Skeletal muscle cell (primary cell): ENCODE measurements at places on chromosomes 2 and 18.

GRCh38 chr2:53933329-53933728 lies 37.5 kb downstream of the PSME4 start:
- DNase-seq: no peak

GRCh38 chr2:59176737-59177136 lies 935.6 kb upstream of the FANCL start:
- DNase-seq: no peak

DNA sequence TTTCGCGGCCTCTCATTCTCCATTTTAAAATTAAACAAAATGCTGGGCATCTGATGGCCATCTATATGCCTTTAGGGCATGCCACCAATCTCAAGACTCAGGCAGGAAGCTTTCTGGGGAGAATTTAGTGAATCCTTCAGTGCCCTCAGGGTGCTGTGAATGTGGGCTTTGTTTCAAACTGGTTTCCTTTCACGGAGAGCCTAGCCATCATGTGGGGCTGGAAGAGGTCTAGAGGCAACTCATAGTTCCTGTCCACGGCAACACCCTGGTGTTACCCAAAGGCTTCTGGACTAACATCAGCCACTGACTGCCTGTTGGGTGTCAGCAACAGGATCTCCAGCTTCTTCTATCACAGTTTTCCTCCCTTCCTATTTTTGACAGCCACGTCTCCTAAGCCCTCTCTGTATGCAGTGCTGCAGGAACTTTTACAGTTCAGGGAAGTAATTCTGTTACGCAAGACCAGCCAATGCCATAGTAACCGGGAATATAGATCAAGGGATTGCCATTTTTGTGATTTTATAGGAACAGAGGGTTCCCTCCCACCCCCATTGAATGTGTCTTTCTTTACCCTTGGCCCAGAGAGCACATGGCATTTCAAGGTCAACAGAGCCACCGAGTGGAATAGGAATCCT lies 7.9 kb upstream of the WDR33 start:
- DNase-seq: no peak

GRCh38 chr2:100416935-100417710 lies at the start of gene CHST10:
TSS of gene CHST10 (minus strand) at chr2:100417668. CDS start at chr2:100406675, 10,993 bp downstream.
- peak; percentile 9 for DNase-seq

DNA sequence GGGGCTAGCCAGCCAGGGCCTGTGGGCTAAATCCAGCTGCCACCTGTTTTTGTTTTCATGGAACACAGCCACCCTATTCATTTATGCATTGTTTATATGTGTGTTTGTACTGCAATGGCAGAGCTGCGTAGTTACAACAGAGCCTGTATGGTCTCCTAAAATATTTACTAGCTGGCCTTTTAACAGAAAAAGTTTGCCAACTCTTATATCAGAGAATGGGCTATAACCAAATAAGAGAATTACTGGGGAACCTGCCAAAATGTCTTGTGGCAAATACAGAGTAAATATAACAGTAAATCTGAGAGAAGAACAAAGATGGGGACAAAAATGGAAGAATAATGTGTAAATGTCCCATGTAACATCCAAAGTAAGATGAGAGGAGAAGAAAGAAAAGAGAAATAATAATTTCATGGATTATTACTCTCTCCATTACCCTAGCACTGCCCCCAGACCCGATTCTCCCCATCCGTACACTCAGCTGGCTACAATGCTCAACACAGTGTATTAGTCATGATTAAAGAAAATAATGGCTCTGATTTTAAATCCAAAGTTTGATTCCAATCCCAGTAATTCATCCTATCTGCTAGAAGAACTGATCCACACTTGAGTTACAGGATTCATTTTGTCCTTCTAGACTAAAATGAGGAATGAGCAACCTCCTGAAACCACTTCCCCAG lies 249.3 kb downstream of the LRATD1 start:
- DNase-seq: no peak

DNA sequence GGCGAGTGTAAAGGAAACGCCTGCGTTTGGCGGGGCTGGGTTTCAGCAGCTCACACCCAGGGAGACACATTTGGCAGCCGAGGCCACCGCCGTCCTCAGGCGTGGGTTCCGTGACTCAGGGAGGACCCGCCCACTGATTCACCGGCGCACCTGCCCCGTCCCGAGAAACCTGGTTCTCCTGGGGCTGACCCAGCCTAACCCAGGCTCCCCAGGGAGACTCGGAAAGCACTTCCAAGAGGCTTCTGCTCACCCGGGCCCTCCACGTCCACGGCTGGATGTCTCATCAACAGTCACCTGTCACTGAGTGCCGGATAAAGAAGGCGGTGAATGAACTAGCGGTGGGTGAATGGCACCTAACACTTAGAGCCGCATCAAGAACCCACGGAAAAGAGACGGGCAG lies 126.4 kb upstream of the CTDP1 start:
- DNase-seq: no peak

- peak; percentile 48 for DNase-seq
These were observed 159.1 kb upstream of the ZSWIM2 start for GRCh38 chr2:187008111-187008510.

DNA sequence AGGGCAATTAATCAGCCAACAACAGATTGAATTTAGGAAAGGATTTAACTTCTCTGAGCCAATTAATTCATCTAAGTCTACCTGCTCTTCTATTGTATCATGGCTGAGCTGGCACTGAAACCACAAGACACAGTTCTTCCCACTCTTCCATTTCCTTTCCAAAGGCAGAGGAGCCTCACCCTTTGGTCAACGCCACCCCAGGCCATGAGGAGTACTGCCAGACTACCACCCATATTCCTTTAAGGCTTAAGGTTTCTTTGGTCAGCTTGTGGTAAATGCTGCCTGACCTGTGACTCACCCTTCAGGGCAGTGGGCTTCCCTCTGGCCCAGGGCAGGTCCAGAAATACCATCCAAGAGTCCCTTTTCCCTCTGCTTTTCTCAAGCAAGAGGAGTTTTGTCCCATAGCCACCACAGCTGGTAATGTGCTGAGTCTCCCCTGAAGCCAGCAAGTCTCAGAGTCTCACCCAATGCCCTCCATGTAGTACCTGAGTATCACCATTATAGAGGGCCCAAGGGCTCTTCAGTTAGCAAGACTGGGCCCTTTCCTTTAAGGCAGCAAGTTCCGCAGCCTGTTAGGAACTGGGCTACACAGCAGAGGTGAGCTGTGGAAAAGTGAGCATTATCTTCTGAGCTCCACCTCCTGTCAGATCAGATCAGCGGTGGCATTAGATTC lies 900.5 kb upstream of the CRIM1 start:
- no peak for DNase-seq

- no peak for DNase-seq
These were observed 23.6 kb downstream of the RNF144A start for GRCh38 chr2:6940820-6941219.
